AG10803 (cell line): ENCODE measurements at places on chromosomes 2 and 18.

- DNase-seq, result no peak
These were observed 57.8 kb upstream of the CHN1 start for GRCh38 chr2:175062787-175063585.

GRCh38 chr18:39453882-39454281, 1888.3 kb upstream of the CELF4 start:
- peak; percentile 31 for DNase-seq

- no peak for DNase-seq
These were observed 119.6 kb upstream of the OTOS start for GRCh38 chr2:240259924-240260529.

DNA sequence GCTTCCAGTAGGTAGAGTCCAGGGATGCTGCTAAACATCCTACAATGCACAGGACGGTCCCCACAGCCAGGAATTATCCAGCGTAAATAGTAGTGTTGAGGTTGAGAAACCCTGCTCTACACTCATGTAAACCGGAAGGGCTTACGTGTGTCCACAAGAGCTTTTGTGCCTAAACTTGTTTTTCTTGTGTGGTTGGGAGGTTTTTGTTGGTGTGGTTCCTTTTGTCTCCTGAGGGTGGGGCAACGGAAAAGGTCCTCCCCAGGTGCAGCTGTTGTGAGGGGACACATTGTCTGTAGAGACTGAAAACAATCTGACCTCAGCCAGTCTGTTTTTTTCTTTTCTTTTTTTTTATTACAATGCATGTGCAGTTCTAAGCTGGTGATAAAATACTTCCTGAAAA, 72.7 kb upstream of the MGAT5 start:
- no peak for DNase-seq

DNA sequence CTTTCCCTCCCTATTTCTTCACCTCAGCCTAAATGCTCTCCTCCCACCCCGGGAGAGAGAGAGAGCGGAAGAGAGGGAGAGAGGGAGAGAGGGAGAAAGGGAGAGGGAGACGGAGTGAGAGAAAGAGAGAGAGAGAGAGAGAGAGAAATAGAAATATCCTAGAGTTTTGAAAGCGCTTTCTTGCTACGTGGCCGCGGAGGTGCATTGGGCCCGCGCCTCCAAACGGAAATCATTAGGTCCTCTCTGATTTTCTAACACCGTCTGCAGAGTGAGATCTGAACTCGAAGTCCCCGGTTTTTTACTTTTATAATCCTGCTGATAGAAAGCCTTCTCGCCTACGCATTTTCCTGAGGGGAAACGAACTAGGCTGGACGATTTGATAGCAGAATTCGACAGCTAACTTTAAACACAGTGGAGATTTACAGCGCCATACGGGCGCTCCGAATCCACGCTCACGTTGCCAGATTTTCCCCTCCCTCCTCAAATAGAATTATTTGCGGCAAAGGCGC, 903 bp upstream of the EVX2 start:
- DNase-seq, result no peak

- no peak for DNase-seq
These were observed 380.6 kb downstream of the TSN start for GRCh38 chr2:122136056-122136455.

- no peak for DNase-seq
These were observed 367.7 kb downstream of the CLIP4 start for GRCh38 chr2:29482867-29483266.

- peak; percentile 76 for DNase-seq
These were observed 49.8 kb upstream of the ASB1 start for GRCh38 chr2:238376884-238377391.
